Activated CD4-positive, alpha-beta memory T cell treated with anti-CD3 and anti-CD28 coated beads for 36 hours (primary cell): ENCODE measurements at places on chromosomes 16 and 17.

DNA sequence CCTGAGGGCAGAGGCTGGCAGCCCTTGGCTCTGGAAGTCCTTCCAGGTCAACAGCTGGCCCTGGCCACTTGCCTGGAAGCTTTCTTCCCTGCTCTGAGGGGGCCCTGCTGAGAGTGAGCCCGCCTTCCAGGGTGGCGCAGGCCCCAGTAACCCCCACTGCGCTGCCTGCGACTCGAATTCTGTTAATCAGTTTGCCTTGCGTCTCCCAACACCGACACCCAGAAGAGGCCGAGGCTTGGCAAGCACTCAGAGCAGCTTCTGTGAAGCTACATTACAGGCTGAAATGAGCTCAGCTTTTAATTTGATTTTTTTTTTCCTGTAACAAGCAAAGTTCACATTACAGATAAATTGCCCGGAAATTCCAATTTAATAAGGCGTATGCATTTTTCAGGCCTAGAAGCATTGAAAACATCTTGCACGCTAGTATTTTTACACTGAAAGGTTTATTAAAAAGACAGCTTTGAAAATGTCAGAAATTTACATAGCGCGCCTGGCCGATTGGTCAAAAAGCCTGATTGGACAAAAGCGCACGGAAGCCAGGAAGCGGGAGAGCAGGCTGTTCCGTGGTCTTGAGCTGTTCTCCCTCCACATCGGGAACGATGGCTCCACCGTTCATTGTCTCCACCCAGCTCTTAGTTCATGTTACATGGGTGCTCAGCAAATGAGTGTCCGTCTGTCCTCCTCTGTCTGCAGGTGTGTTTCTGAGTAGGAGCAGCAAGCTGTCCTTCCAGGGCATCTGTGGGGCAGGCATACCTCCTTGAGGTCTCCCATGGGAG is 65.5 kb upstream of the HSBP1 start:
- DNase-seq = no peak

- no peak for DNase-seq
These were observed 29.1 kb downstream of the ENDOV start for GRCh38 chr17:80443916-80444643.

GRCh38 chr16:5041600-5042133 is 7.9 kb upstream of the NAGPA start:
- no peak for DNase-seq

GRCh38 chr17:68152161-68152571 is 95.7 kb upstream of the AMZ2 start:
- DNase-seq = no peak

DNA sequence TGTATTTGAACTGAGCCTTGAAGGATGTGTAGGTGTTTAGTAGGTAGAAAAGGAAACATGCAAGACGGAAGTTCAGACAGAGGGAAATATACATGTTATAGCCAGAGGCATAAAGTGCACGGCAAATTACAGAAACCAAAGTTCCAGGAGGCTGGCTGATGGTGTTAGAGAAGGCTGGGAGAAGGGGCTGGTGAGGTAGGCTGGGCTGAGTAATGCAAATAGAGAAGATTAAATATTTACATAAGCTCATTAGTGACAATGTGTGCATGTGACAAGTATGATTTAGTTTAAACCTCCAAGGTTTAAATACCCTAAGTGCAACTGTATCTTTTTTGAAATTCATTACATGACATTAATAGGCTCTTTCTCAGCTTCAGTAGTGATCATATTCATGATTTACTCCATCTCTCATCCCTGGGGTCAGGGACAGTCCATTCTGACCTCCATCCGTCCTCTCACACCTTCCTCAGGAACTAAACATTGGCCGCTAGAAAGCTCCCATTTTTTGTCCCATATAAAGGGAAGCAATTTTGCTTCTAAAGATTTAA is 399.8 kb upstream of the SALL1 start:
- DNase-seq = no peak

DNA sequence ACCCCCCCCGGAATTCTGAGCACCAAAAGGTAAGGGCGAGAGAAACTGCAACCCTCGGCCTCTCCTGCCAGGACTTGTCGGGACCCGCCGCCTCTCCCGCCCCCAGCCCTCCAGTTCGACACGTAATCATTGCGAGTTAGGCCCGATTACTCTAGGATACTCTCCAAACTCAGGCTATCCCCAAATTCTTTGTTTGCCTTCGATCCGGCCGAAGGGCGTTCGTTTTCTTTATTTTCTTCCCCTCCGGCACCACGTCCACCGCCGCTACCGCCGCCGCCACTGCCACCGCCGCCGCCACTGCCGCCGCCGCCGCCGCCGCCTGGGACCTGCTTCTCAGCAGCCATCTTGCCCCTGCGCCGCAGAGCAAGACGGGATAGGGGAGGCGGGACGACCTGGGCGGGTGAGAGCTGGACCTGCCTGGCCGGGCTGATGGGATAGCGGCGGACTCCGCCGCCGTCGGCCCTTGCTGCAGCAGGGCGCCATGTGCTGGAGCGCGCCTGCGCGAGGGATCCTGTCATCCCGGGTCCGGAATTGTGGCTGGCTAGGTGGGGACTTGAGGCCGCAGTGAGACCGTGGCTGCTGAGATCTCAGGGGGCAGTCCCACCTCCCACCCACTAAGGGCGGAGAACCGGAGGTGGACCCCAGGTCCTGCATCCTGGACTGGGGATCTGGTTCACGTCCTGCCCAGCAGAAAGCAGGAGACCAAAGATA is at the start of gene SRP68:
Gene SRP68, minus strand, starts transcription at position 370 of the 711 bp plus-strand sequence. Its CDS starts 26 bp downstream, at position 344.
- peak; percentile 90 for DNase-seq

- peak; percentile 53 for DNase-seq
These were observed 18.3 kb downstream of the CPNE7 start for GRCh38 chr16:89593841-89594240.

DNA sequence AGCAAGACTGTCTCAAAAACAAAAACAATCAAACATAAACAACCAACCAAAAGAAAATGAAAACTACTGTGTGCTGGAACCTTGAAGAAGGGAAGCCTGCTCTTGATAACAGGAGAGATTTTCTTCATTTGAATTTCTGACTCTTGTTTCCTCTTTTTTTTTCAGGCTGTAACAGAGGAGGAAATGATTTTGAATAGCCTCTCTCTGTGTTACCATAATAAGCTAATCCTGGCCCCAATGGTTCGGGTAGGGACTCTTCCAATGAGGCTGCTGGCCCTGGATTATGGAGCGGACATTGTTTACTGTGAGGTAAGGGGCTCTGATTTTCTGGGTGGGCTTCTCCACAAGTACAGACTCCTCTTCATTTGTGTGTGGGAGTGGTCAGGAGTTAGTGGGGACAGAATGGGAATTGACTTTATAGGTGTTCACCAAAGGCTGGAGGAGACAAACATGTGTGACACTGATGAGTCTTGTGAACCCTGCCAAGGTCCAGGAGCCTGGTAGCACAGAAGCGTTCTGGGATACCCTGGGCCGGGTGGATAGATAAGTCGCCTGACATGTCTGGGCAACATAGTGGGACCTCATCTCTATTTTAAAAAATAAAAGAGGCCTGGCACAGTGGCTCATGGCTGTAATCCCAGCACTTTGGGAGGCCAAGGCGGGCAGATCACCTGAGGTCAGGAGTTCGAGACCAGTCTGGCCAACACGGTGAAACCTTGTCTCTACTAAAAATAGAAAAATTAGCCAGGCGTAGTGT is 14.9 kb downstream of the DUS2 start:
- DNase-seq = no peak

DNA sequence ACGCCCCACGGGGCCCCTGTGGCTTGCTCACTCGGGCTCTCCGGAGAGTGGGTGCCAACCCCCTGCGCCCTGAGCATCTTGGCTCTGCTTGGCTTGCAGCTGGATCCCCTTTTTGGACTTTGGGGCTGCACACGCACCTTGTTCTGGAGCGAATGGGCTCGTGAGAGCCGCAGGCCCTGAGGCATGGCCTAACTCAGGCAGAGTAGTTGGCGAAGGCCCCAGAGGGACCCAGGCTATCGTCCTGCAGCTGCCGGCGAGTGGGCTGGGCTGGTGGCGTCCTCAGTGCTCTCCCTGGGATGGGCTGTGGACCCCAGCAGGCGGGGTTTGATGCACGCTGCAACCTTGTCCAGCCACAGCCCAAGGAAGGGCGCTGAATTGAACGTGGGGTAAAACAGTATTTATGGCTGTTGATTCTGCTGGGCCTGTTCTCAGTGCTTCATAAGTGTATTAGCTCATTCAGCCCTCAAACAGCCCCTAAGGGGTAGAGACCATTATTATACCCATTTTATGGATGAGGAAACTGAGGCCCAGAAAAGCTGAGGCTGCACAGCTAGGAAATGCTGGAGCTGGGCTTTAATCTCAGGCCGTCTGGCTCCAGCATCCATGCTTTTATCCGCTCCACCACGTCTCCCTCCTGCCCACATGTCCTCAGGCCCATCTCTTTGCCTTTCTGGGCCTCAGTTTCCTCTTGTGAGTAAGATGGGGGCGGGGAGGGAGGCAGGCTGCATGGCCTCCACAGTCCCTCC is 171.2 kb upstream of the CIBAR2 start:
- no peak for DNase-seq

- no peak for DNase-seq
These were observed 338.5 kb downstream of the UTP18 start for GRCh38 chr17:51598824-51599223.

DNA sequence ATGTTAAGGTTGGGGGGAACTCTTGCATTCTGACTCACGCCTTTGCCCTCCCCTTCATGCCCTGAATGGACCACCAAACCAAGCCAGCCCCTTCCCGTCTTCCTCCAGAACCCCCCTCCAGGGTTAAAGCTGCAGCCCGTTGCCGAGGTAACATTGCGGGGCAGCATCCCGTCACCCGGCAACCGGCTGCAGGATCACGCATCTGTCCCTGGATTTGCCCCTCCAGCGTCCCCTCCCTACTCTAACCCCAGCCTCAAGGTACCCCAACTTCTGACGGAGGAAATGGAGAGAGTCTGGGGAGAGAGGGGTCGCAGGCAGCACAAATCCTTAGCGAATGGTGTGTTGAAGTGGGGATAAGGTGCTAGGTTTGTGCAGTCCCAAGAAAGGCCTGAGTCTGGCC is 563 bp upstream of the NLGN2 start:
- DNase-seq = no peak

GRCh38 chr17:3027786-3028532 is 35.4 kb downstream of the OR1D5 start:
- DNase-seq = no peak

- DNase-seq = no peak
These were observed 398.6 kb downstream of the CPPED1 start for GRCh38 chr16:12405089-12405488.

- DNase-seq = no peak
These were observed 96.8 kb upstream of the CORO6 start for GRCh38 chr17:29719469-29719868.

- DNase-seq = no peak
These were observed 95.4 kb downstream of the PRKCB start for GRCh38 chr16:23931199-23931598.

DNA sequence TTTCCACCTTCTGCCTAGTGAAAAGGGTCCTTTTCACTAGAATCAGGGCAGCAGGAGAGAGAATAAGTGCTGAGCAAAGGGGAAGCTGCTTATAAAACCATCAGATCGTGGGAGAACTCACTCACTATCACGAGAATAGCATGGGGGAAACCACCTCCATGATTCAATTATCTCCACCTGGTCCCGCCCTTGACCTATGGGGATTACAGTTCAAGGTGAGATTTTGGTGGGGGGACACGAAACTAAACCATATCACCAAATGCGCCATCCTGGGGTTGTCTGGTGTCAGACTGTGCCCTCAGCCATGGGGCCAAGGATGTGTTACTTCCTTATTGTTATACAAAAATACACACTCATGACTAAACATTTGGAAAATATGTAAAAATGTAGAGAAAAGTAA is 10.4 kb upstream of the KATNB1 start:
- DNase-seq = no peak

DNA sequence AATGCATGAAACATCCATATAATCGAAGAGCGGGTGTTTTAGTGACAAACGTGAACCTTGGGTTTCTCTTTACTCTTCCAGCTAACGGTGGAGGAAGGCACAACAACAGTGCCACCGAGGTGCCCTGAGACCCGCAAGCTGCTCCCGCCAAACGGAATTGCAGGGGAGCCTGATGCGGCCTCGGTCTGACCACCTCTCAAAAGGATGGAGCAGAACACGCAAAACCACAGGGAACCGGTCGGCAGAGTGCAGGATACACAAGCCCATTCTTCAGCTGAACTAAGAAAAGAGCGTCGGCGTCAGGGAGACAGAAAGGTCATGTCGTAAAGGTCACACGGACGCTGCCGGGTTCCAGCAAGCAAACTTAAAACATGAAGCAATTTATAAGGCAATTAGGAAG is 109.5 kb upstream of the ZNF750 start:
- DNase-seq = no peak

GRCh38 chr17:35467824-35468223 is 19.3 kb upstream of the SLFN13 start:
- no peak for DNase-seq

DNA sequence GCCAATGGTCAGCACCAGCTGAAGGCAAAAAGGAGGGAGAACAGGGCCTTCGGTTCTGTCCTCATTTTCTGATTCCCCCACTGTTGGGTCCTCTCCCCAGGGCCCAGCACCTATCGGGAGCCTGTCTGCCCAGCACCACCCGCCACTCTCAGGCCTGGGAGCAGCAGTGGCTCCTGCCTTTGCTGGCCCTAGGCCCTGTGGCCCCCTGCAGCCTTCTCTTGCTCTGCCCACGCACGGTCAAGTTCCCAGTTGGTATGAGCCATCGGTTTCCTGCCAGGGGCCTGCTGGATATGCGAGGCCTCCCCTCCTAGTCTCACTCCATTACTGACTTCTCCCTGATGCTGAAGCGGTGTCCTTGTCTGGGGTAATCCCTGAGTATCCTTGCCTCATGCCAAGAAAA is 37.5 kb downstream of the HSBP1 start:
- no peak for DNase-seq

- no peak for DNase-seq
These were observed 161.7 kb upstream of the SOX9 start for GRCh38 chr17:71959154-71959553.

GRCh38 chr16:71569621-71570020 is 7.3 kb downstream of the TAT start:
- DNase-seq = no peak

DNA sequence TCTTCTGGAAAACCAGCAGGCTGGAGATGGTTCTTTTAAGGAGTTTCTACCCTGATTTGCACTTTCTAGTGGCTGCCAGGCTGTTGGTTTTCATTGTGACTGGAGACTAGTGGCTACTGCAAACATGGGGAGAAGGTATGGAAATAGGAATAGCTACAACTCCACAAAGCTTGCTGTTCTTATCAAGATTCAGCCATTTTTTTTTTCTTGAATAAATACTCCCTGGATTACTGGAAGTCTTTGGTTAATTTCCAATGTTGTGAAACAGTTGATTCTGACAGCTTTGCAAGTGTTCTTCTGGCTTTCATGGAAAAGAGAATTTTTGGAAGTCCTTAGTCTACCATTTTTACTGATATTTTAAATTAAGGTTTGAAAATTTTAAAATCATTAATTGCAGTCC is 277.7 kb downstream of the HS3ST3A1 start:
- DNase-seq = no peak

GRCh38 chr17:7835814-7836595 is 2.0 kb downstream of the KDM6B start:
- DNase-seq = no peak

DNA sequence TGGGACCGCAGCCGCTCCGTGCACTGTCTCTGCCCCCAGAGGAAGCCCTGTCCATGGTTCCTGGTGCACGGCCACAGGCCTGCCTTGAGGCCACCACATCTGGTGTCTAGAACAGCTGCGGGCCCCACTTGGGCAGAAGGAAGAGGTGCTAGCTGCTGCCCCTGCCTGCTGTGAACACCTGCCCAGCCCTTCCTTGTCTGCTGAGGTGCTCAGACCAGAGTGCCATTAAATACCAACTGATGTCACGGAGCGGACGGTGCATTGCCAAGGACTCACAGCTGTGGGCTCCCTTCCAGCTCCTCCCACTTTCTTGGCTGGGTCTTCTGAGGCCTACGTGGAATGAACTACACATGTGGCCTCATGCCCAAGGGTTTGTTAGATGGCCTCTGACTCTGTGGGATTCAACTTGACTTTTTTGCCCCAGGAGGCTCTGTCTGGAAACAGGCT is 146.1 kb downstream of the RAB11FIP4 start:
- DNase-seq = no peak
